Dorsolateral prefrontal cortex (tissue), 122 donors: ENCODE measurements at places on chromosomes 5 and 9.

DNA sequence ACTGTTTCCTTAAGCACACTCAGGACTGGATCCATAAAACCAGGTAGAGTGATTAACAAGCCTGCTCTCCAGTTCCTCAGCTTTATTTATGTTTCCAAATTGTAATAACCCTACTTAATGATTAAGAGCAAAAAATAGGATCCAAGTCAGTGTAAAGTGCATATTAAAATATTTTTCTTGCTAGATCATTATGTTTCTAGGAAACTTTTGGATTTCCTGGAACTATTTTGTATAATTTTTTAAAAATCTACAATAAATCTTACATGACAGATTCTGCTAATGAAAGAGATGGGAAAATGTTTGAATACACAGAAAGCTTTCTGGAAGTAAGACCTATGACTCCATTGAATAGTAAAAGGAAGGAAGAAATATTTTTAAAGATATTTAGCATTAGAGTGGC, 35.5 kb downstream of the BHMT start:
- no peak for DNase-seq

DNA sequence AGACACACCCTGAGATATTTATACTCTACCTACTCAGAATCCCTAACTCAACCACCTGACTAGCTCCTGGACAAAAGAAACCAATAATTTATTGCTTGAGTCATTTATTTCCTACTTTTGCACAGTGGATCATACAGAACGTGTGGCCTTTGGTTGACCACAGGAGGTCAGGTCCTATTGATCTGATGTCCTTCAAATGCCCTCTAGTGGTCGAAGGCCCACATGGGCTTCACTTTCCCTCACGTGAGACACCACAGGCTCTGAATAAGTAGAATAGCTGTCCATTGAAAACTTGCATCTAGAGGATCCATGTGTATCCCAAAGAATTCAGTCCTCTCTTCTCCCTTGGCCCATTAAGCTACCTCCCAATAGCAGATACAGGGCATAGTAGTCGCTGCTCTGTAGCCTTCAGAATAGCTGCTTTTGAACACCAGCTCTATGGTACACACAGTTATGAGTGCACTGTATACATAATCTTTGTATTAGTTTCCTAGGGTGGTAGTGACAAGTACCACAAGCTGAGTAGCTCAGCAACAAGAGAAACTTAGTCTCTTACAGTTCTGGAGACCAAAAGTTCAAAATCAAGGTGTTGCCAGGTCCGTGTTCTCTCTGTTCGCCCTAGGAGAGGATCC, 177.6 kb upstream of the SMARCA2 start:
- no peak for DNase-seq

- DNase-seq: no peak
Observed at GRCh38 chr9:36969216-36969771, 64.8 kb downstream of the PAX5 start.

GRCh38 chr5:175385691-175386362, 58.2 kb downstream of the DRD1 start:
- no peak for DNase-seq

DNA sequence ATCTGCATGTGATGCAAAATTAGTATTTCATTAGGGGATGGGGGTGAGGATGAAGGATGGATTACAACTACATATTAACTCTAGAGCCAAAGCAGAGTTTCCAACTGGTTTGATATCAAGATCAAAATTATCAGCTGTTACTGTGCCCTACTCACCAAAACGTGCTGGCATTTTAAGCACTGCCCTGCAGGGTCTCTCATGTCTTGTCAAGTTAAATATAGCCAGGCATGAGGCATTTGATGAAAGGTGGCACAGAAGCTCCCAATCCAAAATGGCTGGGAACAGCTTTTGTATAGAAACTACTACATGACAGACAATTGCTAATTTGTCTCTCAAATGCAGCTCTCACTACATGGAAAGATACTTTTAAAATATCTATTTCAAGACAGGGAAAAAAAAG, 27.1 kb upstream of the CAAP1 start:
- no peak for DNase-seq

DNA sequence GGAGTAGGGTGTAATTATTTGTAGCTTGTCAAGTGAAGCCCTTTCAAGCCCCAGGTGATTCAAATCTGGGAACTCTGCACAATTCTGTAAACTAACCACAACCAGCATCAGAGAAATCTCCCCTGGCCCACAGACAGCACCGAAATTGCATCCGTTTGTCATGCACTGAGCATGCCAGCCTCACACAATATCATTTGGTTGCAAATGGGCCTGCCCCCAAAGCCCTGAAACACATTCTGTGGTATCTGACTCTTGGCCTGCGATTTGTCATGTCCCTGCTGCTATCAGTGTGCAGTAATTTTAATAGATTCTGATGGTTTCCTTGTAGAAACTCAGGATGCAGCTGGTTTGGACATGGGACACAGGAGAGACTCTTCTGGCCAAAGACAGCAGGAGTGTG, 35.3 kb downstream of the SNX24 start:
- DNase-seq: no peak

DNA sequence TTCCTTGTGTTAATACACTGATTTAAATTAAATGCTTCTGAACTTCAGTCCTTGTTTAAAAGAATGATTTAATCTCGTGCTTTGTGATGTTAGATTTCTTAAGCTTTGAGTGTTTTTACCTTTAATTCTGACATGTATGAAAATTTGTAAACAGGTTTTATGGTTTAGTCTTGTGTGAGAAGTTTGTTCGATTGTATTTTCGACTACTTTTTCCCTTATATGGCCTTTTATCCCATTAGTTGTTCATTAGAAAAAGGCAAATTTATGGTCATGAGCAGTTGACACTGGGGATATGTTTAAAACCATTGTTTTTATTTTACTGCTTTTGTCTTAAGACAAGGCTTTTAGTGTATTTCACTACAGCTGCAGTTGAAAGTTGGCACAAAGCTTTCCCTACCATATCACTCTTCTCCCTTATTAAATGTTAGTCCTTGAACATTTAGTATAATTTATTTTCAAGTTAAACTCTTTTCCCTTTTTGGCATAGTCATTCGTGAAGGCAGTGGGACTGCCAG, 3.3 kb downstream of the UBE2R2 start:
- no peak for DNase-seq

- peak; percentile 42 for DNase-seq
Observed at GRCh38 chr9:15249981-15250380, 57.0 kb downstream of the TTC39B start.

DNA sequence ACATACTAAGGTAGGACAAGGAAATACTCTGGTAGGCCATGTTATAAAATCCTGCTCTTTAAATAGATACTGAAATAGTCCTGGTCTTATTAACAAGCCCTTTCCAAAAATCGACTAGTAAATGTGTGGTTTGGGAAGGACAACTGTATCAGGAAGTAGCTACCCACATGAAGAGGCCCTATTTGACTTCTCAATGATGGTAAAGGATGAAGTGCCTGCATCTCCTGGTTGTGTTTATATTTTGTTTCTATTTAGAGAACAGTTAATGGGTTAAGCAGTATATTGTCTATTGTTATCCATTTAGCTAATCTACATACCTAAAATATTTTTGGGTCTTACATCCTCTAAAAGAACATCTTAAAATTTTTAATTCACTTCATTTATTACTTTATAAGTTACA, 12.5 kb downstream of the GDF9 start:
- DNase-seq: no peak

DNA sequence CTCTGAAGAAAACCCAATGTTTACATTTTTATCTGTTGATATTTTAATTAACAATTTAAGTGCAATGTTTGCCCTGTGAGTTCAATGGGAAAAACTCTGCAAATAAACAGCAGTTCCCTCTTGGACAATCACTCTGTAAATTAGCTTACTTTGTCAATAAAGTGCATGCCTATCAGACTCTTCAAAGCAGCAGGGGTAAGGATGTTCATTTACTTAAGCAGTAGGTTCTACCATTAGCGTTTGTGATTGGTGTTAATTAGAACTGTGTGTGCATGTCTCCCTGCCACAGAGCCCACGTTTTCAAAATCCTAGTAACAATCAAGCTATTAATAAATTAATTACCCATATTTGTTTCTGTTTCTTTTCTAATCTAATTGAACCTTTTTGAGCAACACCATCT, 1921.6 kb upstream of the WWC1 start:
- no peak for DNase-seq
